Fibroblast of mammary gland (primary cell): ENCODE measurements at places on chromosomes 3 and 15.

DNA sequence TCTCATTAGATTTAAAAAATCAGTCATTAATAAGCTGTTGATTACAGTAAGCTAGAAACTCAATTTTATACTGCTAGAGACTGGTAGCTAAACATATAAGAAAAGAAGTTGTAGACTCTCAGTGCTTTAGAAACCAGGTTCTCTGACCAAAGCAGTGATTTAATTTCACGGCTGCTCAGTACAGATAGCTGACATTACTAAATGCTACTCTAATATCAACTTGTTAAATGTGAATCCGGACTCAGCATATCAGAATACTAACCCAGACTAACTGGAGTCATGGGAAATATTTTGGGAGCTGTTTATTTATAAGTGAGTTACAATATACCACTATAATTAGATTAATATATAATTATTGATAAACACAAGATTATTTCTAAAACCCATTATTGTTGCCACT, 80.4 kb downstream of the NEDD4 start:
- DNase-seq = no peak

DNA sequence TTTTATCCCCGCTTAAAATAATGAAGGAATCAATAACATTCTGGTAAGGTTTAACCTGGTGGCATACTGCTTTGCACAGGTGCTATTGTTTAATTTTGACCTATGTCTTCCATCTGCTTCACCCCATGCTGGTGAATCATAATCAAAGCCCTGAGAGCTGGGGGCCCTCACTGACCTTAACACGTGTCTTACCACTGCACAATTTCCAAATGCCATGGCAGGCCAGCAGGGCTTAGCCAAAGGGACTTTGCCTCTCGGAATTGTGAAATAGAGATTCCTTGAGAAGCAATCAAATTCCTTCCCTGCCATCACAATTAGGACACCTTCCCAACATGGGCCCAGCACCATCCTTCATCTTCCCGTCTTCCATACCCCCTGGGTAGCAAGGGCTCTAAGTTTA, 242.6 kb upstream of the THBS1 start:
- no peak for DNase-seq

DNA sequence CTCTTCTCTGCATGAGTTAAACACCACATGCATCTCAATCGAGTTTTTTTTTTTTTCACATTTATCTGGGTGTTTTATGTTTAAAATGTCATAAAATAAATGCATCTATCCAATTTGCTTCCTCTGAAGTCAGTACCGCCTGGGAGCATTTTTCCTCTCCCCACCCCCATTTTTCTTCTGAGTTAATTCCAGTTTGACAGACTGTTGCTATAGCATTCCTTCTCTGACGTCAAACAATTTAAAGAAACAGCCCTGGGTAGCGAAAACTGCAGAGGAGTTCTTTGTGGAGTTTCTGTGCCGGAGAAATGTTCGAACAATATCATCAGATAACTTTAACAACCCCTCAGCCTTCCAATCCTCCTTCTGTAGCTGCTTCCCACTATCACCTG, 900 bp upstream of the GNB4 start:
- peak; percentile 71 for DNase-seq

DNA sequence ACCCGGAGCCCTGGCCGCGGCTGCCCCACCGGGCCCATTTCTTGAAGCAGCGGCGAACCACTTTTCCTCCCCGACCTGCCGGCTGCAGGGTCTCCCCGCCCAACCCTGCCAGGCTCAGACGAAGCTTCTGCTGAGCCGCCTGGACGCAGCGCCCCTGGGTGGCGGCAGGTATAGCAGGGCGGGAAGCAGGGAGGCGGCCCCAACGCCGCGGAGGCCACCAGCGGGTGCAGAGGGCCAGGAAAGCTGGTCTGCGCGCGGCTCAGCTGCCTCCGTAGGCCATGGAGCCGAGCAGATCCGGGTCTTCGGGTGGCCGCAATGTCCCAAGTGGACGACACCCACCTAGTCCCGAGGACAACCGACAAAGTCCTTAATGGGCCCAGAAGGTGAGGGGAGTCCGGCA, 21.9 kb upstream of the SRPRB start:
- DNase-seq = no peak

DNA sequence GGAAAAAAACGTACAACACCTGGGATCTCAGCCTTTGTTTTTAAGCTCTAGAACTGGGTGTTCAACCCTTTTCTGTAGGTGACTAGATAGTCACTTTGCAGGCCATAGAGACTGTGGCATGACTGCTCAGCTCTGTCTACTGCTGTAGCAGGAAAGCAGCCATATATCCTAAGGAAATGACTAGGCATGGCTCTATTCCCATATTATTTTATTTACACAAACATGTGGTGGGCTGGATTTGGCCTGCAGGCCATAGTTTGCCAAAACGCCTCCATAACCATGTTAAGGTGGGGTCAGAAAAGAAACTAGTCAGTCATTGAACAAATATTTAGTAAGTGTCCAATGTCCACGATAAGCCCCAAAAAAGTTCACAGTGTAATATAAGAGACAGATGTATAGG, 452.5 kb downstream of the MCTP2 start:
- no peak for DNase-seq

GRCh38 chr3:101414121-101414520, 93.7 kb upstream of the IMPG2 start:
- DNase-seq = no peak

DNA sequence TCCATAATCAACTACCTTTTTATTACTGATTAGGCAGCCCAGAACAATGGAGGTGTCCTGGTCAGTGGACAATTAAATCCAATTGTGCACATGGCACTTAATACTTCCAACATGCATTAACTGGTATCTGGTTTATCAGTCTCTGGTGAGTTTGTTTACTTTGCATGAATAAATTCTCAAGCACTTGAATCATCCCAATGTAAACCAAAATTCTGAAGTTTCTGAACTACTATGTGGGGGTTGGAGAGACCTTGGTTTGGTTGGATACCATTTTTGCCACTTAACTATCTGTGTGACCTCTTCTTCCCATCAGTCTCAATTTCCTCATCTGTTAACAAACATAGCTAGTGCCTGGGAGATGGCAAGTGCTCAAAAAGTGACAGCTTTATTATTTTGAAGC, 70.5 kb upstream of the MAP4 start:
- DNase-seq = peak; percentile 66

DNA sequence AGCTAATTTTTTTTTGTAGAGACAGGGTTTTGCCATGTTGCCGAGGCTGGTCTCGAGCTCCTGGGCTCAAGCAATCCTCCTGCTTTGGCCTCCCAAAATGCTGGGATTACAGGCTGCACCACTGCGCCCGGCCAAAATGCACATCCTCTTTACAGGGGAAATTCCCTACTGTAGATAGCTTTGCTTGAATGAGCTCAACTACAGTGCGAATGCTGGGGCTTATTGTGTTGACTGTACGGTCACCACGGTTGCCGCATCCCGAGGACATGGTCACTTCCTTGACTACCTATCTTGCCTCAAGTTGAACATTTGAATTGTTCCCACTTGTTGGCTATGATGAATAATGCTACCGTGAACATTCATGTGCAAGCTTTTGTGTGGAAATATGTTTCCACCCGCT, 5.3 kb upstream of the MTFMT start:
- DNase-seq = no peak
